Neural progenitor cell (in vitro differentiated cells): ENCODE measurements at places on chromosomes 3 and 15. TPM values are rescaled to one million over a fixed set of nuclear protein-coding genes. Genes with fewer than 3 reads are reported as not detected.

DNA sequence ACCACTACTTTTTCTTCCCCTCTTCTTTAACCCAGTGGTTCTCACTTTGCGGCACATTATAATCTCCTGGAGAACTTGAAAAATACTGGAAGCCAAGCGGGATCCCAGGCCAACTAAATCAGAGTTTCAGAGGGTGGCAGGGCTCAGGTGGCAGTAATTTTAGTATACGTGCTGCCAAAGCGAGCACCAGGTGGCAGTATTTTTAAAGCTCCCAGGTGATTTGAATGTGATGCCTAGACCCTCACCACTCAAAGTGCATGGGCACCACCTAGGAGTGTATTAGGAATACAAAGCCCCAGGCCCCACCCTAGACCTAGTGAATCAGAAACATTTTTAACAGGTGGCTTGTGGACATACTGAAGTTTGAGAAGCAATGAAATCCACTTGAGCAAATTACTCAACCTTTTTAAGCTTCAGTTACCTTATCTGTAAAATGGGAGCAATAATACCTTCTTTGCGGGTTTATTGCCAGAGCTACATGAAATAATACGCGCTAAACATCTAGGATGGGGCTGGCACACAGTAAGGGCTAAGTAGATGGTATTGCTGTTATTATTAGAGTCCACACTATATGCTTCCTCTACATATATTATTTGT lies 8.3 kb downstream of the B3GALNT1 start:
- no peak overlapping the region for H3K4me3 ChIP-seq
- no peaks in the 10 kb centered on the region for H3K4me1 ChIP-seq
- H3K27ac ChIP-seq: no peak overlapping the region

The FBXO40 gene
- not detected in 2 replicates for total RNA-seq

DNA sequence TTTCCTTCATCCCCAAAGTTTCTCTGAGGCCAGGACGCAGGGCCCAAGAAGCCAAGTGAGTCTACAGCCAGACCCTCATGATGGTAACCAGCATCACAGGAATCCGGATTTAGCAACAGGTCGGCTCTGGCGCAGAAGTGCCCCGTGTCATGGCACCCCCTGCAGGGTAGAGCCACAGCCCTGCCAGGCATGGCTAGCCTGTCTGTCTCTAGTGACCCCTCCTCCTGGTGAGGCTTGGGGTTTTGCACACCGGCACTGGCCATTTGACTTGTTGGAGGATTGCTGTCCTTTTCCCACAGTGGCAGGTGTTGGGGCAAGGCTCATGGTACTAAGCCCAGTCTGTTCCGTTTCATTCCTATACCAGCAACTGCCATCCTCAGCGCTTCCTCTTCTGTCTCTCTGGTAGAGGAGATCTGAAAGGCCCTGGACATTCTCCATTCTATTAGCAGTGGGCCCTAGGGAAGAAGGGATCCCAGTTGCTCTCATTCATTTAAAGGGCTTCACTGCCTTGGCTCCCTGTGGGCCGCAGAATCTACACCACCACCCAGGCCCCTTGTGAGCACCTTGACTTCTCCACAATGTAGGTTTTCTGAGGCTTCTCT lies 9.4 kb upstream of the CHAC1 start:
- peaks cover 43% of the 10 kb centered on the region for H3K27me3 ChIP-seq
- DNase-seq: no peak
- peaks cover 13% of the 10 kb centered on the region for H3K4me1 ChIP-seq

DNA sequence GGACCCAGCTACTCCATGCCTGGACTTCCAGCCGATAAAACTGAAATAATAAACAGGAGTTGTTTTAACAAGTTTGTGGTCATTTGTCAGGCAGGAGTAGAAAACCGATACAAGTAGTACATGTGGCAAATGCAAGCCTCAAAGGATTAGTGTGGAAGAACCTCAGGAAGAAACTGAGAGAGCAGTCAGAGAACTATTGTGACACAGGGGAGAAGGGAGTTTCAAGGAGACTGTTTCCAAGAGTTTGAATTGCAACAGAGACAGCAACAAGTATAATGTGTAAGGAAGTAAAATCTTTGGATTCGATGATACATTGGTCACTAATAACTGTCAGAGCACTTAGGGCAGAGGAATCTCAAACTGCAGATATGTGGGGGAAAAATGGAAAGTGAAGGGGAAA lies 450.6 kb upstream of the ARHGEF26 start:
- H3K4me3 ChIP-seq: no peak overlapping the region
- H3K4me1 ChIP-seq: no peaks in the 10 kb centered on the region
- no peak overlapping the region for H3K27ac ChIP-seq
- no peaks in the 10 kb centered on the region for H3K36me3 ChIP-seq

DNA sequence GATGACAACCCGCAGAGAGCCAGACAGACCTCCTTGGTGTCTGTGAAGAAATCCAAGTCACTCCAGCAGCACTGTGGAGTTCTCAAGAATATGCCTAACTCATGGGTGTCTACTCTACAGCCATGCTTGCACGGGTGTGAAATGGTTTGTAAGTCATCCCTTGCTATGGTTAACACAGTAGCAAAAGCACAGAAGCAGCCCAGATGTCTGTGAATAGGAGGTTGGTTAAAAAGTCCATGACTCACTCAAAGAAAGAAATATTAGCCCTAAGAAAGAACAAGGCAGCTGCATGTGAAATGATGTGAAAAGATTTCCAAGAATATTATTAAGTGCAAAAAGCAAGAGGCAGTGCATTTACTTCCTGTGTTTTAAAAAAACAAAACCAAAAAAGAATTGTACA lies 12.1 kb upstream of the LIMD1 start:
- no peak overlapping the region for H3K4me3 ChIP-seq
- no peaks in the 10 kb centered on the region for H3K4me1 ChIP-seq
- no peaks in the 10 kb centered on the region for H3K36me3 ChIP-seq
- no peak overlapping the region for H3K27ac ChIP-seq
- no peaks in the 10 kb centered on the region for H3K27me3 ChIP-seq

The CEMIP gene
- 0.03 TPM in 1 of 2 replicates, not detected in the other for total RNA-seq

GRCh38 chr3:9448643-9449042 lies 51.2 kb downstream of the SETD5 start:
- H3K4me1 ChIP-seq: no peaks in the 10 kb centered on the region
- no peaks in the 10 kb centered on the region for H3K27me3 ChIP-seq
- no peak overlapping the region for H3K4me3 ChIP-seq
- peaks cover 47% of the 10 kb centered on the region for H3K36me3 ChIP-seq
- H3K27ac ChIP-seq: no peak overlapping the region

DNA sequence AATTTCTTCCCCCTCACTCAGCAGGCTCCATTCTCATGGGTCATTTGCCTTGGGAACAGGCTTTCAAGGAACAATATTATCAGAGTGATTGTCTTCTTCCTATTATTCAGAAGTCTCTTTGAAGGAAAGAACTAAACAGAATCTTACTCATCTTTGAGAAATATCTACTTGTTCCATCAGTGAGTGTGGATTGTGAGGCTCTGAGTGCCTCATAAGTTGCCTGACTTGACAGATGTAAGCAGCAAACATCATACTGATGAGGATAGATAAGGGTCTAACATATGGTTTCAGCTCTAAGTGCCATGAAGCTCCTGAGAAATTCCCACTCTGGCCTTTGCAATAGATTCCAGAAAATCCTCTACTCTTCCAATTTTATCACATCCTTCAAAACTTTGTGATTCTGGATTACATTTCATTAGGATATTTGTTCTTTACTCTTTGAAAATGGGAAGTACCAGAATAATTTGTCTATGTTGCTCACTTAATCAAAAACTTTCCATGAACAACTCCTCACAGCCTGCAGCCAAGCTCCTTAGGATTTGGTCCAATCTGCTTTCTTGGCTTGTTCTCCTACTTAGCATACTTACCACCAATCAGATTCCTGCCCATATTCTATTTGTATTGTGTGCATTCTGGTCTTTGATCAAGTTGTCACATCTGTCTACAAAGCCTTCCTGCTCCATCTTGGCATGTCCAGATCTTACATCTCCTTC lies 120.1 kb downstream of the RPL22L1 start:
- no peak overlapping the region for H3K4me3 ChIP-seq
- no peak overlapping the region for H3K27ac ChIP-seq
- H3K4me1 ChIP-seq: no peaks in the 10 kb centered on the region
- H3K27me3 ChIP-seq: no peaks in the 10 kb centered on the region

- peaks cover 3% of the 10 kb centered on the region for H3K4me1 ChIP-seq
- no peak overlapping the region for H3K4me3 ChIP-seq
- no peak overlapping the region for H3K27ac ChIP-seq
- no peaks in the 10 kb centered on the region for H3K27me3 ChIP-seq
Measured at GRCh38 chr3:18379647-18380046, 45.5 kb downstream of the SATB1 start.

The PLA1A gene
- total RNA-seq: not detected in 2 replicates

DNA sequence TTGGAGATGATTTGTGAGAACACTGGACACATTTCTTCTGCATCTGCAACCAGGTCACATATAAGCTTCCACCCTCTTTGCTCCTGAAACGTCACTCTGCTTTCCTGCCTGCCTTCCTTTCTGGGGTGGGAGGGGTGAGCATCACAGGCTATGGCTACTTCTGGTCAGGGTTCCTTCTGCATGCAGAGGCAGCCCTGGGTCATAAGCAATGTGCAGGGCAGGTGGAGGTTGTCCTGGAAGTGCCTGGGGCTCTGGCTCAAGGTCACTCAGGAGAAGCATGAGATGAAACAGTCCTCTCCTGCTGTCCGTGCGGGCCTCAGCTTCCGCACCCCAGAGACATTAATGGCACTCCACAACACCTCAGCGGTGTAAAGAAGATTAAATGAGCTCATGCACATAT lies 15.1 kb downstream of the SLC6A20 start:
- no peak overlapping the region for H3K27ac ChIP-seq
- no peak overlapping the region for H3K4me3 ChIP-seq
- no peaks in the 10 kb centered on the region for H3K4me1 ChIP-seq
- DNase-seq: no peak
- no peaks in the 10 kb centered on the region for H3K27me3 ChIP-seq

DNA sequence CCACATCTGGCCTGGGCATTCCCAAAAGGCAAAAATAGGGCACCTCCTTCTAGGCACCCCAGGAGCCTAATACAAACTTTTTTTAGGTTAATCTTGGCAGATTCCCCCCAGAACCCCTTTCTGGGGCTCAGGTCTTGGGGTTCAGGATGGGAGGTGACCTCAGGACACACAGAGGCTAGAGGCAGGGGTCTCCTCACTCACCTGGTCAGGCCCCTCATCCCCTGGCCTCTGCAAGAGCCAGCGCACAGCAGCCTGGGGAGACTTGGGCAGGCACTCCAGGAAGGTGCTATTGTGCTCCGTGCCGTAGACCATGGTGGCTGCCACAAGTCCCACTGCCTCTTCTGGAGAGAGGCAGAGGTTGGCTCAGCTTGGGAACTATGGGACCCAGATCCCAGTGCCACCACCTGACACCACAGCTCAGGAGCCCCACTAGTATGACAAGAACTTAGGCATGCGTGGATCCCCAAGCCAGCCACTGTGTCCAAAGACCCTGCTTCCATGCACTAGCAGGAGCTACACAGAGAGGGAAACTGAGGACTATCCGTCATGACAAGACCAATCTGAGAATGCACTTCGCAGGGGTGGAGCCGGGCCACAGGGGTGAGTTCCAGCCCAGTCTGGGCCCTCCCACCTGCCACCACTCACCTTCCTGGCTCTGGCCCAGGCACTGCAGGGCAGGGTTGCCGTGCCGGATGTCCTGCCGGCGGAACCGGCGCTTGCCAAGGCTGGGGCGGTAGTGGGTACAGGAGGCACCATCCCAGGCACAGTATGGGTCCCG lies 7.4 kb downstream of the SEMA3G start:
- H3K27me3 ChIP-seq: no peaks in the 10 kb centered on the region
- peaks cover 18% of the 10 kb centered on the region for H3K4me1 ChIP-seq
- H3K4me3 ChIP-seq: no peak overlapping the region
- no peaks in the 10 kb centered on the region for H3K36me3 ChIP-seq

- no peaks in the 10 kb centered on the region for H3K27me3 ChIP-seq
- no peaks in the 10 kb centered on the region for H3K36me3 ChIP-seq
Measured at GRCh38 chr3:16503191-16503776, 10.2 kb downstream of the RFTN1 start.

GRCh38 chr3:135907422-135908165 lies 57.9 kb upstream of the PPP2R3A start:
- no peak overlapping the region for H3K4me3 ChIP-seq
- H3K27ac ChIP-seq: no peak overlapping the region
- no peaks in the 10 kb centered on the region for H3K27me3 ChIP-seq
- no peak for DNase-seq

DNA sequence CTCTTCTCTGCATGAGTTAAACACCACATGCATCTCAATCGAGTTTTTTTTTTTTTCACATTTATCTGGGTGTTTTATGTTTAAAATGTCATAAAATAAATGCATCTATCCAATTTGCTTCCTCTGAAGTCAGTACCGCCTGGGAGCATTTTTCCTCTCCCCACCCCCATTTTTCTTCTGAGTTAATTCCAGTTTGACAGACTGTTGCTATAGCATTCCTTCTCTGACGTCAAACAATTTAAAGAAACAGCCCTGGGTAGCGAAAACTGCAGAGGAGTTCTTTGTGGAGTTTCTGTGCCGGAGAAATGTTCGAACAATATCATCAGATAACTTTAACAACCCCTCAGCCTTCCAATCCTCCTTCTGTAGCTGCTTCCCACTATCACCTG lies 900 bp upstream of the GNB4 start:
- no peaks in the 10 kb centered on the region for H3K27me3 ChIP-seq
- no peak overlapping the region for H3K27ac ChIP-seq
- no peak for DNase-seq
- peak overlapping the region; percentile 92 for H3K4me3 ChIP-seq

- H3K4me1 ChIP-seq: no peaks in the 10 kb centered on the region
- no peak overlapping the region for H3K4me3 ChIP-seq
- peak; percentile 11 for DNase-seq
- no peak overlapping the region for H3K27ac ChIP-seq
Measured at GRCh38 chr15:71485094-71485693, 325.2 kb upstream of the NR2E3 start.

- H3K4me1 ChIP-seq: peaks cover 6% of the 10 kb centered on the region
- no peak overlapping the region for H3K4me3 ChIP-seq
- H3K27ac ChIP-seq: no peak overlapping the region
- H3K27me3 ChIP-seq: no peaks in the 10 kb centered on the region
Measured at GRCh38 chr15:41606997-41607396, 48.0 kb downstream of the TYRO3 start.

DNA sequence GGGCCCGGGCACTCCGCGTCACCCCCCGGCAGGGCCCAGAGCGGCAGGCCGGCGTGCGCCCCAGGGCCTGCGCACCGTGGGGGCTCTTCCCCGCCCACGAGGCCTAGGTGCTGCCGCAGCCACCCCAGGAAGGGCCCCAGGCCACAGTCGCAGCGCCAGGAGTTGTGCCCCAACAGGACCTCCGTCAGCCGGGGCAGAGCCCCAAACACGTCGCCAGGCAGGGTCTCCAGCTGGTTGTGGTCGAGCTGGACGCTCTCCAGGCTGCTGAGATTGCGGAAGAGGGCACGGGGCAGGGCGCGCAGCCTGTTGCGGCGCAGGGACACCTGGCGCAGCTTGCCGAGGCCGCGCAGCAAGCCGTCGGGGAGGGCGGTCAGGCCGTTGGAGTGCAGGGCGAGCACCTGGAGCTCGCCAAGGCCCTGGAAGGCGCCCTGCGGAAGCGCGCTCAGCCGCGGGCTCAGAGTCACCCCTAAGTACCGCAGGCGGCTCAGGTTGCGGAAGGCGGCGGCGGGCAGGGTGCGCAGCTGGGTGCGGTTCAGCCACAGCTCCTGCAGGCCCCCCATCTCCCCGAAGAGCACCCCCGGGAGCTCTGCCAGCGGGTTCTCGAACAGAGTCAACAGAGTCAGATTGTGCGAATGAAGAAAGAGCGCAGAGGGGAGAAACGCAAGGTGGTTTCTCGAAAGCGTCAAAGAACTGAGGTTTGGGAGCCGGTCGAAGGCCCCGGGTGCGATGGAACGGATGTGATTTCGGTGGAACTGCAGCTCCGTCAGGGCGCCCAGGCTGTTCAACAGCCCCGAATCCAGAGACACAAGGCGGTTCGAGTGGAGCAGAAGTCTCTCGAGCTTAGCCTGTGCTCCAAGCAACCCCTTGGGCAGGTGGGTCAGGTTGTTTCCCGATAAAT lies 2.0 kb downstream of the GP5 start:
- H3K4me1 ChIP-seq: peaks cover 8% of the 10 kb centered on the region
- peak overlapping the region; percentile 26 for H3K4me3 ChIP-seq
- DNase-seq: no peak
- peaks cover 56% of the 10 kb centered on the region for H3K27me3 ChIP-seq

The RTP3 gene
- total RNA-seq: not detected in 2 replicates
